ENCODE measurements at places on chromosomes 5 and 9.

GRCh38 chr9:115373000-115373709, 255.2 kb upstream of the TNC start:
- peak; percentile 96 for DNase-seq

GRCh38 chr5:151862811-151863472, 61.7 kb downstream of the GLRA1 start:
- no peak for DNase-seq

GRCh38 chr5:129177451-129177850, 82.9 kb downstream of the ISOC1 start:
- DNase-seq: no peak

GRCh38 chr9:121344184-121344583, 25.9 kb downstream of the STOM start:
- DNase-seq: no peak

DNA sequence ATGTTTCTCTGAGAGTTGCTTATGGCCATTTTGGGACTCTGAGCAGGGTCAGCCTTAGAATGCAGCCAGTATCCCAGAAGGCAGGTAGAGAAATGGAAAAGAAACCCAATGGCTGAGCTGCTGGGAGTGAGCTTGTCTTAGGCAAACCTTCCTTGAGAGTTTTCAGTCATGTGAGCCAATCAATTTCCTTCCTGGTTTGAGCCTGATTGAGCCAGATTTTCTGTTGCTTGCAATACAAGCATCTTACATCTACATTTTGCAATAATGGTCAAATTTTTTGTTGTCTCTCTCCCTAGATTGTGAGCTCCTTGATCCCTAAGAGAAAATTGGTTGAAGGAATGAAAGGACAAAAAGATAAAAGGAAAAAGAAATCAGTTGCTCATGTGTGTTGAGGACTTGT, 155.3 kb downstream of the SNX18 start:
- DNase-seq: no peak

- no peak for DNase-seq
Observed at GRCh38 chr9:83061036-83061435, 1.9 kb downstream of the RASEF start.

GRCh38 chr9:79577969-79578723, 6.4 kb downstream of the TLE4 start:
- no peak for DNase-seq

DNA sequence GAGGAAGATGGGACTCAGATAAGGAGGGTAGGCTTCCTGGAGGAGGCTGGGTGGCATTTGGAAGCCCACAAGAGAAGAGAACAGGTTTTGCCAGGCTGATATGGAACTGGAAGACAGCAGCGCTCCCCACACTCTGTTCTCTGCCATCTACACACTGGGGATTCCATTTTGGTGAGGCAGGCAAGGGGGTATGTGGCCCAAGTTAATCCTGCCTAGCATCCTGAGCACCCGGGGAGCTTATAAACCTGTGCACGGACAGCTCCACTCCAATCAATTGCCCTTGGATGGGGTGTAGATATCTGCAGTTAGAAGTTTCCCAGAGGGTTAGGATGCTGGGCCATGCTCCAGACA, 158.8 kb downstream of the MACROH2A1 start:
- no peak for DNase-seq

GRCh38 chr5:151048526-151048925, 28.1 kb downstream of the GPX3 start:
- DNase-seq: no peak

GRCh38 chr9:88828018-88828417, 163.2 kb upstream of the S1PR3 start:
- no peak for DNase-seq

GRCh38 chr5:140497897-140498296, 49.6 kb upstream of the EIF4EBP3 start:
- DNase-seq: no peak

All from HCT116 (cell line).